ENCODE measurements at places on chromosomes 5 and 9. TPM values are rescaled to one million over a fixed set of nuclear protein-coding genes. Genes with fewer than 3 reads are reported as not detected.

The FAM174A gene
- 11.0 TPM for total RNA-seq

The MTAP gene
- 9.6 TPM for total RNA-seq

The SDHA gene
- total RNA-seq = 171 TPM

The ALDH1A1 gene
- 0.54 TPM for total RNA-seq

The C9orf50 gene
- total RNA-seq = not detected

The LRRC19 gene
- not detected for total RNA-seq

The ARSI gene
- total RNA-seq = 18.6 TPM

The TEX48 gene
- not detected for total RNA-seq

The PARP8 gene
- total RNA-seq = 20.2 TPM

The CDX1 gene
- not detected for total RNA-seq
